ENCODE measurements at places on chromosomes 1 and 21.

DNA sequence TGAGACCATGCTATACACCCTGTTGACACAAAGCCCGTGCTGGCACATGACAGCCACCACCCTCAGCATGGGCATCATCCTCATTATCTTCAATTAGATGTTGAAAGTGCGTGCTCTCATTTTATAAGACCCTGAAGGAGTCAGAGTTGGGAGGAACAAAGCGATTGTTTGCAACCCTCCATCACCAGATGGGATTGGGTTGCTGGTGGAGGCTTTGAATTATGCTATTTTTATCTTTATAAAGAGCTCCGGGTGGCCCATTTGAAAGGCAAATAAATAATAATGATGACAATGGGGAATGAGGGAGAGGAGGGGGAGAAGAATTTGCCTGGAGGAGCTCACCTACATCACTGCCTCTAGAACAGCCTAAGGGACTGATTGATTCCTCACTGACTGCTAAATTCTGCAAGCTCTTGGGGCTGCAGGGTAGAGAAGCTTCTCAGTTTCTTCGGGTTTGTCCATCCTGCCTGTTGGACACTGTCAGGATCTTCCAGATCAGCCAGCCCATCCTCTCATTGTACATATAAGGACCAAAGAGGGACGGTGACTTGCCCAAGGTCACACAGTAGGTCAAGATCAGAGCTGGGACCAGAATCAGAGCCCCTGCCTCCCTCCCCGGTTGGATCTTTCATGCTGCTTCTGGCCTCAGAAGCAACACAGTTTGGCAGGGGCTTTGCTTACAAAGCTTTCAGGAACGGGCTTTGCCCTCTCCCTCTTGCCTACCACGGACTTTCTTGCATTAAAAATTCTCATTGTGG is 130.9 kb upstream of the ZBTB40 start:
- no peak for DNase-seq

- no peak for DNase-seq
Measured at GRCh38 chr1:57232500-57232899, 191.4 kb downstream of the DAB1 start.

DNA sequence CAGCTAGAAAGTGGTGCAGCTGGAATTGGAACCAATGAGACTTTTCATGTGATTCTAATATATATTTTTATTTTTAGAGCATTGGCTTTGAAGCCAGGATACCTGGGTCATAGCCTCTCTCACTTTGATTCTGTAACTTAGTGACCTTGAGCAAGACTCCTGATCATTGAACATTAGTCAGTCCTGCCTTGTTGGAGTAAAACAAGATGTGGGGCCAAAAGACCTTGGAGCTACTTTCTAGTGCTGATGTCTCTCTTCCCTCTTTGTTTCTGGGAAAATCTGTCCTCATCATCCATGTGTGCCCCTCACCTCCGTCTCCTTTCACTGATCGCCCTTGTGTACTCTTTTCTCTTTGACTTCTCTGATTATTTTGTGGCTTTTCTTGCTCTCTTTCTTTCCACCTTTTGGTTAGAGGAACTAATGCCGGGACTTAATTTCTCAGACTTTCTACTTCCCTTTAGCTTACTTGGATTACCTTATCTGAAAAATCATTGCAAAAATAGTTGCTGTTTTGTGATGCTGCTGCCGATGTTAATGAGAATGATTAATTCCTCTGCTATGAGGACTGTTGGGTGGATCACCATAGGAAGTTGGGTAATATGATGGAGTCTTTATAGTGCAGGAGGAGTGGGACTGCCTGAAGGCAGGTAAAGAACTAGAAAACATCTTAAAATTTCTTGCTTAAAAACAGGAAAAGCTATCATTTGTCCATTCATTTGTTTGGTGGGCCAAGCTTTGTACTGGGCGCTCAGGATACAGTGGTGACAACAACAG is 72.0 kb downstream of the NOS1AP start:
- DNase-seq = peak; percentile 66

DNA sequence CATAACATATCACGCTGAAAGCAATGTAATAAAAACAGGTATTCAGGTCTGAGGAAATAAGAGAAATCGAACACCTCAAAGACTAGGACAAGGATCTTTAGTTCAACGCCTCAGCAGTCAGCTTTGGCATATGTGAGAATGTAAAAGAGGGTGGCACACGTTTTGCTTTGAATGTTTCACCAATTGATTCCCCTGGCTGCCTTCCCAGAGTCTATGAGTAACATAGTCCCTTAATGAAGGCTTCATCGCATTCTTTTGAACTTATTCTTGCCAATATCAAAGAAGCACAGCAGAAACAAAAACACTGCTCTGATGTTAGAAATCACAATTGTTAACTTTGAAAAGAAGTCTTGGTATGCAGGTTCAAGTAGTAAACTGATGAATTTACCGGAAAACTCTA is 764.8 kb downstream of the ADGRL2 start:
- peak; percentile 91 for DNase-seq

DNA sequence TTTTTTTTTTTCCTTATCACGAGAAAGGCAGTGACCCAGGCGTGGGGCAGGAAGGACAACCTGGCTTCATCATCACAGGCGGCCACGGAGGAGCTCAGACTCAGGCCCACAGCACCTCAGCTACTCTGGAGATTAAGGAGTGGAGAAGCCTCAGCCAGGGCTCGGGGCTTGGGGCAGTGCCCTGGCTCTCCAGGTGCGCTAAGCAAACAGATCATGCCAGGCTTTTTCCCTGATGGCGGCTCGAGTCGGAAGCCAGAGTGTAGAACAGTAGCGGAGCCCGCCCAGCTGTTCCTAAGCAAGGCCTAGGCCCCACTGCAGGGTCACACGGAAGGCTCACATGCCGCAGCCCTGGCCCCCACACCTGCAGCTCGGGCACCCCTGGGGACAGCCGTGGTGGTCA is 70.7 kb downstream of the AGPAT3 start:
- DNase-seq = no peak

DNA sequence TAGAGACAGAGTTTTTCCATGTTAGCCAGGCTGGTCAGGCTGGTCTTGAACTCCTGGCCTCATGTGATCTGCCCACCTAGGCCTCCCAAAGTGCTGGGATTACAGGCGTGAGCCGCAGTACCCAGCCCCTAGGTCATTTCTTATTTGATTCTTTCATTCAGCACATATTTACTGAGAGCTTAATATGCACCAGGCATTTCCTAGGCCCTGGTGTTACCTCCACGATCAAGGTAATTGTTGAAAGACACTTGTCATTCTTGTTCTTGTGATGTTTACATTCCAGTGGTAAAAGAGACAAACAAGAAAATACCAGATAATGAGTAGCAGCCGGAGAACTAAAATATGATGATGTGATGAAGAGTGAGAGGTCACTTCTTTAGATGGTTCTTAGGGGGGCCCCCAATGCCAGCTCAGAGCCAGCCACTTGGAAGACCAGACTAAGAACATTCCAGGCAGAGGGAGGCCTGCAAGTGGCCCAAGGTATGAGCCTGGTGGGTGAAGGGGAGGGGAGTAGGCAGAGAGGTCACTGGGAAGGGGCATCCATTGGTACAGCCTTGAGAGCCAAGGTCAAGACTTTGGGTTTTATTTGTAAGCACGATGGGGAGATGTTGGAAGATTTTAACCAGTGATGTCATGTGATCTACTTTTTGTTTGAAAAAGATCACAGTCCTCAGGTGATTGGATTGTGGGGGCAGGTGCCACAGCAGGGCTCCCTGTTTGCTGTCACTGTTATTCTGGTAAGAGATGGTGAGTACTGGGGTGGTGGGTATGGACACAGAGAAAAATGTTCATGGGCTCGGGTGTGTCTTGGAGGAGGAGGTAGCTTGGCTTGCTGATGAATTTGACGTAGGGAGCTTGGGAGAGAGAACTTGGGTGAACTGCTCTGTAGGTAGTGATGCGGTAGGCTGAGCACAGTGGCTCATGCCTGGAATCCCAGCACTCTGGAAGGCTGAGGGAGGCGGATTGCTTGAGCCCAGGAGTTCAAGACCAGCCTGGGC is 18.7 kb downstream of the UBE2Q1 start:
- no peak for DNase-seq

DNA sequence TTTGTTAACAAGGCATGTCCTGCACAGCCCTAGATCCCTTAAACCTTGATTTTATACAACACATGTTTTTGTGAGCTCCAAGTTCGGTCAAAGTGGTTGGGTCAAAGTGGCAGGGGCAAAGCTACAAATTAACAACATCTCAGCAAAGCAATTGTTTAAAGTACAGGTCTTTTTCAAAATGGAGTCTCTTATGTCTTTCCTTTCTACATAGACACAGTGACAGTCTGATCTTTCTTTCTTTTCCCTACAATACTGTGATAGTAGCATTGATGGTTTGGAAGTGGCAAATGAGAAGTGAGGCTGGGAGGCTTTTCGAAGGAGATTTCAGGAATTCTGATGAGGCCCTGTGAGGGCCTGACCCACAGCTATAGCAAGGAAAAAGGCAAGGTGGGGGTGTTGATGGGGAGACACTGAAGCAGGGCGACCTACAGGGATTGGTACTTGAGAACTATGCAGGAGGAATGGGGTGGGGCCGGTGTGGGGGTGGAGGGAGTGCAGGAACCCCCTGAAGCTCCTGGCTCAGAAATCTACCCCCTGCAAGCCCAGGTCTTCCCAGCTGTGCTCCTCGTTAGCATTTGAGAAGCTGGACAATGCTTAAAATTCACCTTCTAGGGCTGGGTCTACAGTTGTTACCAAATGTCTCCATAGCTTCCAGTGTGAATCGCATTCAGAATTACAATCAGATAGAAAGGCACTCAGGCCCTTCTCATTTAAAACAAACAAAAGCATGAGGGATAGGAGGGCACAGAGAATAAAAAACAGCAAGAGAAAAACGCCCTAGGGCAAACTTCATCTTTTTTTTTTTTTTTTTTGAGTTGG is 102.6 kb upstream of the PPM1J start:
- DNase-seq = no peak

DNA sequence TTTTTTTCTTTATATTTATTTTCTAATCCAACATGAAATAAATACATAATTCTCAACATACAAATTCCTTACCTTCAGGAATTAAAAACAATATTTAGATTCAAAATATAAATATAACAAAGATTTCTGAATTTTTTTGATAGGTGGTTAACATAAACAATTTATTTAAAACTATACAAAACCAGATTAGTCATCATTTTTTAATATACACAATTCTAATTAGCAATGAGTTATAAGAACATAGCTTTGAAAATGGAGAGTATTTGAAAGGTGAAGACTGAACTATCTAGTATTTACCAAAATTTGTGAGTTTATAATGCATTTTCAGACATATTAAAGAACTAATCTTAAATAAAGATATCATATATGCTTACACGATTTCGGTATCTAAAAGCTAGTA is 37.5 kb downstream of the TPR start:
- DNase-seq = no peak

Data from astrocyte (in vitro differentiated cells and primary cell).